ENCODE measurements at places on chromosomes 7 and 10.

- DNase-seq = no peak
These were observed 161.3 kb downstream of the DYNC1I1 start for GRCh38 chr7:95933618-95934017.

DNA sequence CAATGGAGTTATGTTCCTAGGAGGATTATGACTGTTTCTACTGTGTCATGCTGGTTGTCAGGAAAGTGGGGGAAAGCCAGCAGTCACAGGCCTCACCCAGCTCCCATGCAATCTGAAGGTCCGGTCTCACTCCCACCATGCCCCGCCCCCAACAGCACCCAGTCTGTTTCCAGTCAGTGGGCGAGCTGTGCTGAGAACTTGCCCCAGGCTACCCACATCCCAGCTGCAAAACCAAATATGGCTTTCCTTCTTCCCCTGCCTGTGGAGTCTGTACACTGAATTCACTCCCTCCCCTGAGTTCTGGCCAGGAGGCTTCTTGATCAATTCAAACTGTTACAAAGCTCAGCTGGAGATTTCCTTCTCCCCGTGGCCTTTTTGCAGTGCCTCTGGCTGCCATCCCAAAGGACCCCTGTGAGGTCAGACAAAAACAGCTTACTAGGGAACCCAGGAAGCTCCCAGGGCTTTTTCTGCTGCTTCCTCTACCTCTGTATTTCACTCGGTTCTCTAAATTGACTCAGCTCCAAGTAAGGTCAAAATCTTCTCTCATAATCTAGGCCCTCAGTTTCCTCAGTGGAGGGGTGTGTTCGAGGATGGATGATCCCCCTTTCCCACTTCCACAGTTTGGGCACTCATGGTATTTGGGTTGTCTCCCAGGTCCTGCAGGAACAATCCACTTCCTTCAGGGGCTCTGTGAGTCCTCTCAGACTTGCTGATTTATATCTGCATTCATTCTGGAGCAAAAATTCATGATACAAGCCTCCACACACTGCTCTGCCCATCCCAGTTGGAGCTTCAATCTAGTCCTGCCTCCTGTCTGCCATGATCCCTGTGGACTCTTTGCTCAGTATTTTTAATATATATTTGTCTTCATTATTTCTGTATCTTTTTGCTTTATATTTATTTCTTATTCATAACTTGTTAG lies 205.5 kb downstream of the SEMA3D start:
- DNase-seq = no peak

DNA sequence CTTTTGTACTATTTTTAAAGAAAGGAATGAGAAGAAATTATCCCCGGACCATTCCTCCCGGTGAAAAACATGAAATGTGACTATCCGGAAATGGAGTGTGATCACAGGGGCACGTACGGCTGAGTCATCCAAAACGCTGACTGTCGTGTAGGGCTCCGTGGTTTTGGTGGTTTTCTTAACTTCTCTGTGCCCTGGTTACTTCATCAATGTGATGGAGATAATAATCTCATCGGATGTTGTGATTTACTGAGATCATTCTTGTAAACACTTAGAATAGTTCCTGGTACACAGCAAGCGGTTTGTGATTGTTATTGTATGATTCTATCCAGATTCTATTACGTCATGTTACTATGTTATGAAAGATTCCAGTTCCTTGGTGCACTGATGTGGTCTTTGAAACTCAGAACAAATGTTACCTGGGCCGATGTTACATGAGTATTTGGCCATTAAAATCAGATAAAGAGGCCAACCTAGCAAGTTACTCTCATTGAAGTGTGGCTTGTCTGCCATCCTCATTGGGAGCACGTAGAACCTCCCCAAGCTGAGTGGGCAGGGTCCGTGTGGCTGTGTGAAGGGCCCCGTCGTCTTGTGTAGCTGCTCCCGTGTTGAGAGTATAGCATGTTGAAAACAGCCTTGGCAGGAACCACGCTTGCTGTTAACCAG lies 99.5 kb downstream of the CAMK1D start:
- no peak for DNase-seq

GRCh38 chr7:43844257-43844656 lies 25.1 kb downstream of the MRPS24 start:
- no peak for DNase-seq
